SK-N-DZ (cell line): ENCODE measurements at places on chromosomes 12 and 14.
A peak's percentile ranks its signal among the peaks of the same experiment; 100 is the strongest.

DNA sequence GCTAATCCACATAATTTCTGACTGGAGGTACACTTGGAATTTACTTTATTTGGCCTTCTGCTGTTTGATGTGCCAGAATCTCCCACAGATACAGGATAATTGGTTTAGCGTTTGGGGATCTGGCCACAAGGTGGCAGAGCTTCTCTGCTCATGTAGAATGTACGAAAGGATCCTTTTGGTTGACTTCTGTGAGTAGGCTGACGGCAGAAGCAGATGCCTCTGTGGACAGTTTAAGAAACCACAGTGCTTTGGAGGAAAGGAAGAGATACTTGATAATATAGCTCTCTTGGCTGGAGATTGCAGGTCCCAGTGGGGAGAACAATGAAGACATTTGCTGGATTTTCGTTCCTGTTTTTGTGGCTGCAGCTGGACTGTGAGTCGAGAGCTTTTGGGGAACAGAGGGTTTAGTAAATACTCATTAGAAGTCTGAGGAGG is 75.3 kb upstream of the OR4E1 start:
- DNase-seq = peak; percentile 54

- DNase-seq = no peak
Measured at GRCh38 chr14:70683983-70684382, 42.3 kb downstream of the TTC9 start.

- DNase-seq = no peak
Measured at GRCh38 chr14:35368139-35368460, 36.4 kb downstream of the NFKBIA start.

DNA sequence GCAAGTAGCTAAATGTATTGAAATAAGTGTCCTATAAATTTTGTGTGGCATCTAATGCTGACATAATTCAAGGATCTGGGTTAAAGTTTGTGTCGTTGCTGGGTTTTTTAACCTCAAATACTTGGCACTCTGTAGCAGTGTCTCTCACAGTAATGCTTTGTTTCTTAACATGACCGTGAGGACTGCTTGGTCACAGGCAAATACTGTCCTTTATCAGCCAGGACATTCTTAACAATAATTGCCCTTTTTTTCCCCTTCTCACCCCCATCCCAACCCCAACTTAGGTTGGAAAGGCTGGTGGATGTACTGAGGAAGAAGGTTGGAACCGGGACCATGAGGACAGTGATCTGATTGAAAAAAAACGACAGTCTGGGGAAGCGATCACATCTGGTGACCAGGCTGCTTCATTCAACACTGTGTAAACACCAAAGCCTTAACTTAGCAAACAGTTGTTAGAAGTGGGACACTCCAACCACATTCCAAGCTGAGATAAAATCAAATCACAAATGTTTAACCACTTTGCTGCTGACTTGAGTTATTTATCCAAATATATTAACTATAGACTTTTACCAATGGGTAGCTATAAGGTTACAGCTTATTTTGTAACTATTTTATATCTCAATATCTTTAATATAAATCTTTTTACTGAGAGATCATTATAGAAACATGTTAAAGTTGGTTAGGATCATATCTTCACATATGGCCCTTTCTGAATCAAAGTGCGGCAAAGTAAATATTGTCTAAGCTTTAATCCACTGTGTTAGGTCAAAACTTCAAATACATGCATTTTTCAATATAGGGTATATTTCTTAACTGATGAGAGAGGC is 48.2 kb downstream of the FOXA1 start:
- DNase-seq = no peak

GRCh38 chr14:98685725-98686124 is 586.3 kb downstream of the BCL11B start:
- DNase-seq = no peak

- DNase-seq = no peak
Measured at GRCh38 chr12:122956035-122956434, 10.2 kb downstream of the ABCB9 start.

DNA sequence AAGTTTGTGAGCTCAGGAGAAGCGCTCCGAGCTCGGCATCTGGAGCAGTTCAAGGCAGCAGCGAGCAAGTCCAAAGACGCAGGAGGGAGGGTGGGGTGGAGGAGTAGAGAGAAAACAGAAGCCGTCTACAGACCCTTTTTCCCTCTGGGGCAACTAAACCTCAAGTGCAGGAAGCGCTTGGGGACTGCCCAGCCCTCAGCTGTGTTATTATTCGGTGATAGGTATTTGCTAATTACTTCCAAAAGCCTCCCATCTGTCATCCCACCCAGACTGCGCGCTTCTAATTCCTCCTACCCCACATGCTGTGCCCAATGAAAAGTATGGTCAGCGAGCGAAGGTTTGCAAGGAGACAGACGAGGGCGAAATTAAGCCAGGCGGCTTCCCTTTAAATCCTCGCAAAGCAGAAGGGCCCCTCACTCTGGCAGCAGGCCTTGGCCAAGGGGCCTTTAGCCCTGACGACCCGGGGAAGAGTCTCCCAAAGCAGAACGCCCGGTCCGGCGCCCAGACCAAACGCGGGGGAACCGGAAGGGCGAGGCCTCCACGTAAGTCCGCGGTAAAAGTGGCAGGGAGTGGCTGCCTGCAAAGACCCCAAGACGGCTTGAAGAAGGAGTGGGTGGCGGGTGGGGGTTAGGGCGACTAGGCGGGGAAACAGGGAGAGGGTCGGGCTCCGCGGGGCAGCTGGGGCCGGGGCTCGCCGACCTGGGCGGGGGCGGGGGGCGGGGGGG is 507 bp upstream of the CD9 start:
- DNase-seq = peak; percentile 65

DNA sequence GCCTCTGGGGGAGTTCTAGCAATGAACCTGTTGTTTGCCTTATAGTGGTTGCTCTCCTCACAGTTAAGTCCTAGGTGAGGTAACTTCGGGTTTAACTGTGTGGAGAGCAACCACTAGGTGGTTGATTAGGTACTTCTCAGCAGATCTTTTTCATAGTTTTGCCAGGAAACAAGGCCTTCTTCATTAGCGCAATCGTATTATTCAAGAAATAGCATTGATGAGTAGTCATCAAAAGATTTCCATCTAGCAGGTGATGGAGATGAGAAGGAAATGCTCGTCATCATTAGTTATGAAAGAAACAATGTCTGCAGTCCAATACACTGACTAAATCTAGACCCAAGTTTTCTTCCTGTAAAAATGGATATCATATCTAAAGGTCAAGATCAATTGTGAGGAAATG is 923.3 kb downstream of the AACS start:
- DNase-seq = no peak

- DNase-seq = peak; percentile 72
Measured at GRCh38 chr12:67943141-67943892, 45.9 kb upstream of the IFNG-AS1 start.

- DNase-seq = no peak
Measured at GRCh38 chr12:125070661-125071390, 5.6 kb downstream of the AACS start.

DNA sequence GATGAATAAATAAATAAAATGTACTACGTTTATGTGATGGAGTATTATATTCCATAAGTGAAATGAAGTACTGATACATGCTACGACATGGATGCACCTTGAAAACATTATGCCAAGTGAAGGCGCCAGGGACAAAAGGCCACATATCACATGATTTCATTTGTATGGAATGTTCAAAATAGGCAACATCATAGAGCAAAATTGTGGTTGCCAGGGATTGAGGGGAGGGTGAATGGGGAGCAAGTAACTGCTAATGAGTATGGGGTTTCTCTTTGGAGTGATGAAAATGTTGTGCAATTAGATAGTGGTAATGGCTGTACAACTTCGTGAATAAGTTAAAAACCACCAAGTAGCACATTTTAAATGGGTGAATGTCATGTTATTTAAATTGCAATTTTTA is 132.8 kb downstream of the SLC38A4 start:
- DNase-seq = no peak

DNA sequence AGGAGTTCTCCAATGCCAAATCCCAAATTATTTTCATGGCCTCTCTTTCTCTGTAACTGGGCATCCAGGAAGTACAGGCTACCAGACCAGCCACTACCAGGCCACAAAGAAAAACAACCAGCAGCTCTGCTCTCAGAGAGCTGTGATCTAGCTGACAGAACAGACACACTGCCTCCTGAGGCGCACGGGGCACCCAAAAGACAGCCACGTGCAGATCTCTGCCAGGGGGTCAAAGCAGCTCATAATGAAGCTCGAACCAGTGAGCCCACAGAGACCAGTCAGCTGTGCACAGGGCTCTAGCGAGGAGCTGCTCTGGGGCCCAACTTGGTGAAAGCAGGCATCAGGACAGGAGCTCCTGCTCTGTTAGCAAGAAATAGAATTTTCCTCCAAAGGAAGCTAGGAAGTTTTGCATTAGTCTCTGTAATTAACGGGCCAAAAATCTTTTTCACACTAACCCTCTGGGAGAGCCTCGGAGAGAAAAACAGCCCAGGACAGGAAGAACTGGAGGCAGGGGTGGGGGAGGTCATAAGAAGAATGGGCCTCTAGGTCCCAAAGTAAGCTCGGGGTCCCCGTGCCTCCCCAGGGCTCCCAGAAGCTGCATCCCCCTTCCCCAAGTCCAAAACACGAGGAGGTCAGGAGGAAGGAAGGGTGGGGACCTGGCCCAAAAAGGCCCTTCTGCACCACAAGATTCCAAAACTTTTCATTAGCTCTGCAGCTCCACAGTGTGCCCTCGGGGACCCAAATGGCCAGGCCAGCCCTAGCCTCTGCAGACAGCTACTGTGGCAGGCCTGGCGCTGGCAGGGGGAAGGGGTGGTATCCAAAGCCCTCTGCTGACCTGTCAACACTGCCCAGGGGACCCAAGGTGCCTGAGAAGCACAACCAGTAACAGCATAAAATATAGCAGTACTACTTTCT is 30.2 kb downstream of the ACTN1 start:
- no peak for DNase-seq

- no peak for DNase-seq
Measured at GRCh38 chr12:106327309-106327869, 24.9 kb downstream of the TCP11L2 start.

- DNase-seq = no peak
Measured at GRCh38 chr14:50679674-50680073, 11.6 kb upstream of the SAV1 start.

- no peak for DNase-seq
Measured at GRCh38 chr12:84954415-84954814, 41.8 kb upstream of the SLC6A15 start.

DNA sequence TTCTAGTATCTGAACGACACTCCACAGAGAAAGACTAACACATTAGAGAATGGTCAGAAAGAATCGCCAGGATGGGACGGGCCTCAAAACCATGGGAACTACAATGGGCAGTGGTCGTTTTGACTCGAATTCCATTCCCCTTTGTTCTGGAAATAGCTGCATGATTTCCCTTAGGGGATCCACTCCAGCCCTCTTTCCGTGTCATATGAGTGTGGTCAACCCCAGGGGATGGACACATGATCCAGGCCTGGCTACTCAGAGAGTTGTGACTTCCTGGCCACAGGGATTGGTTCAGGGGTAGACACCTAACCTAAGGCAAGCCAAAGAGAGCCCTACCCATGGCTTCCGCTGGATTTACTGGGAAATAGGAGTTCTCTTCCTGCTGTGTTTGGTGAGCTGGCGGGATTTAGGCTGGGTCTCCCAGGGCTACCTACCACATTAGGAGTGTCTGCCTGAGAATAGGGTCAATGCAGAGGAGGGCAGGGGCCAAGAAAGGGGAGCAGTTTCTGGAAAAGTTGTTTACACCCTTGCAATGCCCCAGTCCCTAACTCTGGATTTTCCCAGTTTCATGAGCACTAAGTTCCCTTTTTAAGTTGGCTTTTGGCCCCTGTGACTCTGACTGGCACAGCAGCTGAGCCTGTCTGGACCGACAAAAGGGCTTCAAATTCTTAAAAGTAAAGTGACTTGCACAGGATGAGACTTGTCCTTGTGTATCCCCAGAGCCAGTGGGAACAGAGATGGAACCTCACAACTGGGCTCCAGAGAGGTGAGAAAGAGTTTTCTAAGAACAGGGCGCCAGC is 28.1 kb upstream of the GPATCH2L start:
- DNase-seq = no peak

- no peak for DNase-seq
Measured at GRCh38 chr12:64688715-64689114, 70.5 kb downstream of the GNS start.

DNA sequence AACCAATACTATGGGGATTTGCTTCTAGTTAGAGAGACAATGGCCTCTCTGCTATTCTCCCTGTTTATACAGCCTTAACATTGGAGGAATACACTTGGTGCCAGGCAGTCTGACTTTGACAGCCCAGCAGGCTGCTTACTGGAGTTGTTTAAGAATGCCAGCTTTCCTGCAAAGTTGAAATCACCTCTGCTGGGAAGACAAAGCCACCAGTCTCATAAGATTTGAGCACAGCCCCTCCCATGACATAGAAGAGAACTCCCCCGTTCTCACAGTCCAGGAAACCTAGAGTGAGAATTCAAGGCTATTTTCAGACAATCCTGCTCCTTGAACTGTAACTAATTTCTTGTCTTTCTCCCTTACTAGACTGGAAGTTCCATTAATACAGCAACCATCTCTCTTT is 21.1 kb upstream of the CATSPERB start:
- no peak for DNase-seq

GRCh38 chr14:64117671-64118402 is 176.3 kb downstream of the ESR2 start:
- DNase-seq = no peak

DNA sequence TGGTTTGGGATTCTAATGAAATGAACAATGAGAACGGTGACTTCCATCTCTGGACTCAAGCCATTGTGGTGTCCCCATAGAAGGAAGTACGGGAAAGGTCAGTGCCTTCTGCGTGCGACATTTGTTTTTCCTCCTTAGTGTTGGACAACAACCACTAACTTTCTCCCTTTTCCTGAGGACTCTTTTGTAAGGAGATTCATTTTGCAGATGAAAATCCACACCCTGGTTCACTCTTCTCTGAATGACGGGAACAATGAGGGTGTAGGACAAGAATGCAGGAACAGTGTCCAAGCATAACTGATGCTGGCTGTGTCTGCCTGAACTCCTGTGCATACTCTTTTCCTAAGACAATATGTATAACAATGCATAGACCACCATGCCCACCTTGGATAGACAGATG is 176.4 kb downstream of the STXBP6 start:
- DNase-seq = no peak

DNA sequence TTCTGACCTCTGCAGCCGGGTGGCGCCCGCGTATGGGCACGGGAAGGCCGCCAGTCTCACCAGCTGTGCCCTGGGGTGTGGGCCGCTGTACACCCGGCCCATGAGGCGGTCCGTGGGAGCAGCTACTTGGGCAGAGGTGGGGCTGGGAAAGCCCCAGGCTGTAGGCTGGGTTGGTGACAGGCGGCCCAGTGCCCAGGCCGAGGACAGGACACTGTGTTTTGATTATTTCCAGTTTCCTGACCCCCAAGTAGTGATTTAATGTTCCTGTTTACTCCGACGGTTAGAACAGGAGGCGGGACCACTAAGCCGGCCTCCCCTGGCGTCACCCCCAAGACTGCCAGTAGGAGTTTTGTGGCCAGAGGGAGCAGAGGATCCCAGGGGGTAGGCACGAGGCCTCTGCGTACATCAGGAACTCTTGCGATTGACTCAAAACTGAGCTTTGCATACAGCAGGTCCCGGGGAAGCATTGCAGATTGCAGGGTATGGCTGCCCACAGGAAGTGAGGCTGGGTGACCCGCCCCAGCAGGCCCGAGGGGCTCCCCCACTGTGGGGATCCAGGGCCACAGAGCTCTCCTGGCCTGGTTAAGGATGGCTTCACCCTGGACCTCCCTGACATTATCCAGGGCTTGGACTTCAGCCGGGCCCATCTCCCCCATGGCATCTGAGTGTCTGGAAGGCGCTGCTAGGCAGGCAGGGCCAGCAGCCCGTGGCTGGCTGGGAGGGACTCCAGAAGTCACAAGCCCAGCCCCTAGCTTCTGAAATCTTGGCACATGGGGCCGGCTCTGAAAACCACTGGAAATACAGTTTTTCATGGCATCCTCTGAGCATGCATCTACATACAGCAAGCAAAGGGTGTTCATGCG is 42.5 kb upstream of the DIO3 start:
- DNase-seq = no peak
